8988T (cell line): ENCODE measurements at places on chromosomes 4 and X.
A peak's percentile ranks its signal among the peaks of the same experiment; 100 is the strongest.

GRCh38 chr4:153466081-153466948 is at the start of gene TMEM131L:
Gene TMEM131L, plus strand, starts transcription at chr4:153466360. Its CDS starts 38 bp downstream, at chr4:153466398.
- peak; percentile 47 for DNase-seq

DNA sequence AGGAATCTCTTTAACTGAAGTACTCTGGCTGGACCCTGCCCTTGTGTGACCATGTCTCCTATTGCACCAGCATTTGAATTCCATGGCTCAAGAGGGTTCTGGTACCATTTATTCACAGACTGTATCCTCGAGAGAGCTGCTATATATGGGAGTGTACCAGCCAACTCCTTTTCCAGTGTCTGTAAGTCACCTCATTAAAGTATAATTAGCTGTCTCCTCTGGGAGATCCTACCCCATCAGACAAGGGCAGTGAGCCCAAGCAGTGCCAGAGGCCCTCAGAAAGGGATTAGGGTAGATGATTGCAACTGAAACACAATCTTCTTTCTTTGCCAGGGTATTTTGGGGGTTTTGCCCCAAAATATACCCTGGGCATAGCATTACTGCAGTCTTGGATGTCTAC is 31.6 kb downstream of the GNL3L start:
- DNase-seq: no peak

GRCh38 chrX:103704863-103705262 is 5.8 kb upstream of the TMEM31 start:
- DNase-seq: no peak

GRCh38 chrX:14927401-14927800 is 54.2 kb downstream of the MOSPD2 start:
- DNase-seq: no peak

DNA sequence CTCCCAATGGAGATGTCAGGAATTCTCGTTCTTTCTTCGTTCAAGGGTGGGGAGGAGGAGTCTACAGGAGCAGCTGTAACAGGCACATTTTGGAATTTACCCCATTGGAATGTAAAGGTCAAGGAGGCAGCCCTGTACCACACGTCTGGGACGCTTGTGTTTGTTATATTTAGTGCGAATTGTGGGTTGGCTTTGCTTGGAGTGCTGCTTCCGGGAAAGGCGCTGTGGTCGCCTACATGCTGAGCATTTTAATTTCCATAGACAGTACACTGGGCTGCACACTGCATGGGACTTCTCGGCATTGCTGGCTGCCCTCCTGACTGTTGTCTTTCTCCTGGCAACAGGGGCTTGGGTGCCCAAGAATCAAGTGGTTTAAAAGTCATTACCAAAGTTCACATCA is 12.8 kb downstream of the GYG2 start:
- DNase-seq: no peak

DNA sequence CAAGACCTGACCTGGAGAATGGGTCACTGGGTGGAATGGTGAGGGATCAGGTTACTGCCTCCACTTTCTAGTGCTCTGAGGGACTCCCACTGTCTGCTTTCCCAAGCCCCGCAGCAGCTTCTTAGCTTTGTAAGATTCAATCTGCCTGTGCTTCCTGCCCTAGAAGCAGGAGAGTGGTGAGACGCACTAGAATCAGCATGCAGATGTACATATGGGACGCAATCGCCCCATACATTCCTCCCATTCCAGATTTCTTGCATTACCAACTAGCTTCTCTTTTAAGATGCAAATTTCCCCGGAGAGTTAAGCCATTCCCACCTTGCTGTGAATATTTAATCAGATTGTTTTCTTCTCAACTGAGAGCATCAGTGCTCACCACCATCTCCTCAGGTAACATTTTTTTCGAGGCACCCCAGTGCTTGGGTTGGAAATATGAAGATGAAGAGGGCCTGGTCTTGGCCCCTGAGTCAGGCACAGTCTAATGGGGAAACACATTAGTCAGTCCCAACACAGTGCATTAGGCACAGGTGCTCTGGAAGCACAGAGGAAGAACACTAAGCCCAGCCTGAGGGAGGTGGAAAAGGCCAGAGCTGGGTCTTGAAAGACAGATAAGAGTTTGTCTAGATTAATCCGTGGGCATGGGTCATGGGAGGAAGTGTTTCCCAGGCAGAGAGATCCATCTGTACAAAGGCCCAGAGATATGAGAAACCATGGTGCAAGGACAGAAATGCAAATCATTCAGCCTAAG is 66.7 kb upstream of the PRPS1 start:
- DNase-seq: no peak

DNA sequence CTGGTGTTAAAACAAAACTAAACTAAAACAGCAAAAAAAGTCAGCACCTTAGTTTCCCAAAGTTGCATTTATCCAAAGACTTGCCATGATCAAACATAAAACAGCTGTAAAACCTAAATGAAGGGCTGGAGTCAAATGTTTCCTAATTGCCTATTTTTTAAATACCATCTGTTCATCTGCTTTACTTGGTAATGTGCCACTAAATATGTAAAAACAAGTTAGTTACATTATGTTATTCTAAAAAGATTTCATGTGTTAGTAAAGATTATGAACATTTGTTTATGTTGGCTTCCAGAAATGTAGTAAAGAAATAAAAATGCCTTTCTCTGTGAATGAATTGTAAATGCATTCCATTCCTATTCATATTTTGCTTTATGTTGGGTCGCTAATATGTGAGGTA is 977.8 kb downstream of the FSTL5 start:
- no peak for DNase-seq

- DNase-seq: no peak
Measured at GRCh38 chrX:122219226-122219625, 964.9 kb upstream of the GRIA3 start.

- no peak for DNase-seq
Measured at GRCh38 chr4:7103607-7104365, 35.9 kb upstream of the GRPEL1 start.

- DNase-seq: no peak
Measured at GRCh38 chrX:18542905-18543304, 117.5 kb downstream of the CDKL5 start.
